Cardiac fibroblast (primary cell): ENCODE measurements at places on chromosomes 16 and 17.

- DNase-seq, result no peak
These were observed 694.7 kb upstream of the SALL1 start for GRCh38 chr16:51845586-51846305.

DNA sequence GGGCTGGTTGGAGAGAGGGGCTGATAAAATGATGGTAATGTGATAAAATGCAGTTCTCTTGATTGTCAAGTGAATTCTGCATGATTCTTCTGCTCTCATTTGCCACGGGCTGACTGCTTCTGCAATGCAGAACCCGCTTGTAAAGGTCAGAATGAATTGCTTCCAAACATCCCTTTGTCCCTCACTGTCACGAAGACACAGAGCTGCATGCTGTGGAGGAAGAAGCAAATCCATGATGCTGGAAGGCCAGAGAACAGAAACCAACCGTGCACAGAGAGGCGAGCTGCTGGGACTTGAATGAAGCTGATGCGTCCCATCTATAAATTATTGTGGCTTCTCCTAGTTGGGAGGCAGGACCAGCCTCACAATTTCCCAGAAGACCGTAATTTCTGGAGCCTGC is 171.6 kb downstream of the PRKCB start:
- DNase-seq, result no peak

DNA sequence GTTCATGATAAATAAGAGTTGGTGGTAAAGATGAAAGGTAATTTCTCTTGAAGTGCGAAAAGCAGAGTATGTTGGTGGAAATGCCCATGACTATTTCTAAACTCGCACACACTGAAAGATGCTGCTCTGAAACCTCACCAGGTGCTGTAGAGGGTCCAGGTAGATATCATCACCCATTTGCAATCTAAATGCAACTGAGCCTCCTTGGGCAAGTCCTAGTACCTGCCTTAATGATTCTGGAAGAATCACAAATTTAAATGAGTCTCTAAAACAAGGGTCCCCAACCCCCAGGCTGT is 5.9 kb upstream of the MMD start:
- no peak for DNase-seq

GRCh38 chr16:51287121-51287755 is 136.2 kb upstream of the SALL1 start:
- DNase-seq, result no peak

DNA sequence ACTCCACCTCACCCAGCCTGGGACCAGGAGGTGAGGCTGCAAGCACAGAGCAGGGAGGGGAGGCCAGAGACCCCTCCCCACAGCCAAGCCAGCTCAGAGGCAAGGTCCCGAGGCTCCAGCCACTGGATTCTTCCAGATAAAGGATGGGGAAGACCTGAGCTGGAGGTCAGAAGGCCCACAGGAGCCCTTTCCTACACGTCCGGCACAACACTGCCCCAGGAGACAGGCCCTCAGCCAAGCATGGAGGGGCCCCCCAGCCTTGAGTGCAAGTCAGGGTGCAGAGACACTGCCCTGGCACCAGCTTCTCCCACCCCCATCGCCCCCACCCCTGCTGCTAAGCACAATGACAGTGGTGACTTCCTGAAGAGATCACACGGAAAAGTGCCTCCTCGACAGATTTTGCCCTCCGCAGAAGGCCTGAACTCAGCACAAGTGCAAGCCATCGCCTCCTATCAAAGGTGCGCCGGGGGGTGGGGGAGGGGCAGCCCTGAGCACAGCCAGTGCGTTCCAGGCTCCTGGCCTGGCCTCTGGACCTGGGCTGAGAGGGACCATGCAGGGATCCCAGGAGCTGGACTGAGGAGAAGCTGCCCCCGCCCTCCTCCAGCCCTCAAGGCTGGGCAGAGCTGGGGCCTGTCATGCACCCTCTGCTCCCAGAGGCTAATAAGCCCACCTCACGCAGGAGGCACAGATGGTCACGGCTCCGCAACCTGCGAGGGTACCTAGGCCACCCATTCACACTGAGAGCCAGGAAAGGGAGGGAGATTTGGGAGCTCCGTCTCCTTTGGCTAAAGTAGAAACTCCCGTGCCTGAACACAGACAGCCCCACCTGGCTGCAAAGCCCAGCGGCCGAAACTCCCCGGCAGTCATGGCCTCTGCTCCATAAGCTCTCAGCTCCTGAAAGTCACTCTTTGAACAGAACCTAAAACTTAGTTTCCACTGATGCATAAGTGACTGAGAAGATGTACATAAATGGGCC is 2.7 kb downstream of the MAFG start:
- no peak for DNase-seq

- DNase-seq, result no peak
These were observed 5.2 kb downstream of the EPOP start for GRCh38 chr17:38669520-38669919.

- peak; percentile 52 for DNase-seq
These were observed 31.7 kb downstream of the OSBPL7 start for GRCh38 chr17:47789611-47790561.
